ENCODE measurements at places on chromosomes 1 and 21.

GRCh38 chr1:203655671-203656070 is 29.0 kb downstream of the ATP2B4 start:
- DNase-seq = no peak

DNA sequence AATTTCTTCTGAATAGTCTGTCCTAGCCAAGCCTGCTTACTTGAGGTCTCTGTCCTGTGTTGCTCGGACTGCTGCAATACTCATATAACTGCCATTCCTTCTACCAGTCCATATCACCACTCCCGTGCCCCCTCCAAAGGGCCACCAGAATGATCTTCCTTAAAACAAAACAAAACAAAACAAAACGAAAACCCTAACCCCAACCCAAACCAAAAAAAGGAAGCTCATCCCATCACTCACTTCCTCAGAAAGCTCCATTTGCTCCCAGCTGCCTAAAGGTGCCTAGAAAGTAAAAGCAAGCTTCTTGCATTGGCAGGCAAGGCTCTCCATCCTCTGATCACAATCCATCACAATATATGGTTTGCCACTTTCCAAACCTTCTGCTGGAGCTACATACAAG is 20.3 kb downstream of the USP24 start:
- no peak for DNase-seq

DNA sequence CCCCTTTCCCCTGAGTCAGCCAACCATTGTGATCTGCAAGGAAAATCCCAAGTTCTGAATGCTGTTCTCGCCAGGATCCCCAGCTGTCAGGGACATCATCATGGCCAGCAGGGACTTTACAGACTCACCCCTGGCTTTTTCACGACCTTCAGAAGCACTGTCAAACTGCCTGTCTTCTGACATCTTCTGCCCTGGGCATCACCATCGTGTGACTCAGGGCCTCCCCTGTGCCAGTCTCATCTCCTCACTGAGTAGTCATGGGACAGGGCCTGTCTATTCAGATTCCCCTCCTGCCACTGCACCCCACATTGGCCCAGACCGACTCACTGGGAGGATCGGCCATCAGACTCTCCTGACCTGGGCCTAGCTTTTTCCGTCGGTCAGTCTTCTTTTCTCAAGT is 72.5 kb upstream of the VAMP3 start:
- DNase-seq = no peak

GRCh38 chr1:189550498-189550897 is 927.2 kb downstream of the BRINP3 start:
- no peak for DNase-seq

GRCh38 chr1:13829152-13829769 is 129.3 kb downstream of the PRDM2 start:
- DNase-seq = no peak

DNA sequence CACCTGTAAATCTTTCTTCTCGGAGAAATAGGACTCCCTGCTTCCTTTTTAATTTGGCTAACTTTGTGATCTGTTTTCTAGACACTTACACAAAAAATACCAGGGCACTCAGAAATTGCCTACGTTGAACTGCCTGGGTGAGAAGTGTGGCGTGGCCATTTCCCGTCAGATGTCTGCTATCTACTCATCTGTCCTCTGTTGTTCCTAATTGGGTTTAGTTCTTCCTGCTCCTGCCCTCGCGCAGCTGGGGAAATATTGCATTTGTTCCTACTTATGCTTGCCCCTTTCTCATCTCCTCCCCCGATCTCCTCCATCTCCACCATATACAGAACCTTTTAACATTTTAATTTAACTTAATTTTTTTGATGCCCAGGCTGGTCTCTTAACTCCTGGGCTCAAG is 55.1 kb downstream of the CD58 start:
- no peak for DNase-seq

GRCh38 chr1:92484472-92485380 is 2.0 kb downstream of the GFI1 start:
- DNase-seq = peak; percentile 48

DNA sequence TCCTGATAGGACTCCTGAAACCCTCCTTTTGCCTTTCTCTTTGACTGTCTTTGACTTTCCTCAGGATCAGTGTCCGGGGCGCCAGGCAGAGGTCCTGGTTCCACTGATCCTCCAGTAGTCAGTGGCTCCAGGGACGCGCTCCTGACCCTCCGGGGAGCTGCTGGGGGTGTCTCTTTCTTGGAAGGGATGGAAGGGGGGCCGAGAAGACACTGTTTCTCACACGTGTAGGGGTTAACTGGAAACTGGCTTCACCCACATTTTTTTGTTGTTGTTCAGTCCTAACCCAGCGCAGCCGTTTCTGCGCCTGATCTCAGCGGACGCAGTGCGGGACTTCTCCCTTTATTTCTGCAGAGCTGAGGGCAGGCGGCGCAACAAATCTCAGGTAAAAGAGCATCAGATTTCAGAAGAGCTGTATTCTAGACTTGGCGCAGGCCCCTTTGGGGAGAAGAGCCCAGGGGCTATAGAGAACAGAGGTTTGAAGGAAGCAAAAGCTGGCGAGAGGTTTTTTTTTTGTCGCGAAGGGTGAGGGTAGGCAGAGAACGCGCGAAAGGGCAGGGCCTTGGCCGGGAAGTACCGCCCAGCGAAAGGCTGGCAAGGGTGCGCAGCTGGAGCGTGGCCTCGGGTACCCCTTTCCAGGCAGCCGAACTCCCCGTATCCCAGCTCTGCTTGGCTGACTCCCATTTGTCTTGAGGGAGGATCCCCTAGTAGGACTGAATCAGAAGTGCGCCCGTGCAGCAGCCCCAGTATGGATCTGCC is 4.3 kb upstream of the LHX9 start:
- no peak for DNase-seq

- DNase-seq = no peak
These were observed 23.3 kb upstream of the CD55 start for GRCh38 chr1:207298186-207298585.

DNA sequence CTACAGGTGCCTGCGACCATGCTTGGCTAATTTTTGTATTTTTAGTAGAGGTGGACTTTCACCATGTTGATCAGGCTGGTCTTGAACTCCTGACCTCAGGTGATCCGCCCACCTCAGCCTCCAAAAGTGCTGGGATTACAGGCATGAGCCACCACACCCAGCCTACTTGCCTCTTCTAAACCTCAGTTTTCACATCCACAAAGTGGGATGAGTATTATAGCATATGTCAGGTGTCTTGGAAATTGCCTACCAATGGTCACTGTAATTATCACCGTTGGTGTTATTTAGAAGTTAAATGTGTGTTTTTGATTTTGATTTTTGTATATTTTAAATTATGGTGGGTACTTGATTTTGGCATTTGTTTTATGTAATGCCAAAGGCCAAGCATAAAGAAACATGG is 36.7 kb downstream of the SLC44A3 start:
- no peak for DNase-seq
